EH (cell line): ENCODE measurements at places on chromosomes 13 and 19.

DNA sequence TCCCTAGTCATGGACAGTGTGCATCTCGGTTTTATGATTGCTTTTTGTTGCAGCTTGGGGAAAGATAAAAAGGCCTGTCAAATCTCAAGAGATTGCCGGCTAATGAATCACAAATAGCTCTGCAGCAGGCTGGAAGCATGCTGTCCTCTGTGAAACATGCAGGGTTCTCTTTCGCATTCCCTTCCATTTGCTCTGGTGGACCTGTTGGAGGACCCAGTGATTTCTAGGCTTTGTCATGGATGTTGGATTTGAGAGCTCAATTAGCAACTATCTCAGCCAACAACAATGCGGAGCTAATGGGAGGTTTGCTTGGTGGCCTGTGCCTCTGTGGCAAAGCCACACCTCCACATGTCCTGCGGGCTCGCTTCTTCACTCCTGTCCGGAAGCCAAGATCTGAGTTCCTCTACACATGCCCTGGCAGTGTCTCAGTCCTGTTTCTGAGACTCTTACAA, 418.1 kb upstream of the ARGLU1 start:
- peak; percentile 65 for DNase-seq

DNA sequence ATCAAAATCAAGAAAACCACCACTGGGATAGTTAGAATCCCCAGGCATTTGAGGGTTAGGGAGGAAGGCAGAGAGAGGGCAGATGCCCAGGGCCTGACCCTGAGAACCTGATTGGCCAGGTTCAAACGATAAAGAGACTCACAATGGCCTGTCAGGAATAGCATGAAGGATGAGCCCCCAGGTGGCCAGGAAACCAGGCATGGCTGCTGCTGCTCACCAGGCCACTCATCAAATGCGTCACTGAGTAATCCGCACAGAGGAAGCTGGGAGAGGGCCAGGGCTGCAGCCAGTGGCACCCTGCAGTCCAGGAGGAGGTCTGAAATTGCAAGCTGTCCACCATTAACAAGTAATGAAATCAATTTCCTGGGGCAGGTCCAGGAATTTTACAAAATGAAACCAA, 111.3 kb downstream of the KATNAL1 start:
- DNase-seq = peak; percentile 20

- DNase-seq = peak; percentile 1
Observed at GRCh38 chr19:6947745-6948144, 60.4 kb downstream of the ADGRE1 start.

DNA sequence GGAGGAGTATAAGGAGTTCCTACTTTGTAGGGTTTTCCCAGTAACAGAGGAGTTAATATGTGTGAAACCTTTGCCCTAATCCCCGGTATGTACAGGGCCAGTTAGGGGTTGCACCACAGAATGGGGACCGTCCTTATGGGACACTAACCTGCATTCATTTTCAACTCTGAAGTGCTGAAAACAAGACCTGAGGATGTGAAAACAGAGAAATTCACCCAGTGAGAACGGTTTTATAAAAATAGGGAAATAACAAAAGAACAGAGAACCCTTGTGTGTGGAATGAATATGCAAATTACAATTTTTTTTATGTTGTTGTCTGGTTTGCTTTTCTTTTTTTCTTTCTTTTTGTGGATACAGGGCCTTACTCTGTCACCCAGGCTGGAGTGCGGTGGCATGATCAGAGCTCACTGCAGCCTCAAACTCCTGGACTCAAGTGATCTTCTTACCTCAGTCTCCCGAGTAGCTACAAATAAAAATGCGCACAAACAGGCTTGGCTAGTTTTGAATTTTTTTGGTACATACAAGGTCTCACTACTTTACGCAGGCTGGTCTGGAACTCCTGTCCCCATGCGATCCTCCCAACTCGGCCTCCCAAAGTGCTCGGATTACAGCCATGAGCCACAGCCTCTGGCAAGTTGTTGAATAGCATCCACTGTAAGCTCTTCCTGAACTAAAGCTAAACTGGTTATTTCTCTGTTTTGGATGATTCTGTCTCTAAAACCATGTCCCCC, 10.6 kb downstream of the CLC start:
- no peak for DNase-seq

- DNase-seq = no peak
Observed at GRCh38 chr13:99053636-99054233, 75.9 kb upstream of the DOCK9 start.

DNA sequence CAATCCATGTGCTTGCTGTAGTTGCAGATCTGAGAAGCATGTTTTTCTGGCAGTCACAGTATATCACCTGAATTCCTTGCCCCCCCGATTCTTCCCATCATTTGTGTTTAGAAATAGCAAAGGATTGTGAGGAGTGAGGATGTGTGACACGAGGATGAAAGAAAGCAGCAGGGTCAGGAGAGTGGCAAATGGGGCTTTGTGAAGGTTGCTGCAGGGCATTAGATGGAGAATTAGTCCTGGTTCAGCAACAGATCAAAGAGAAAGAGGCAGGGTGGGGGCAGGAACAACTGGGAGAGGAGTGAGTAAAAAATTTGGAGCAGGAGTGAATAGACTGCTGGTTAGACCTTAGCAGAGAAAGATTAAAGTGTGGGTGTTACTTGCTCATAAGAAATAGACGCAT, 47.7 kb upstream of the TNFSF11 start:
- DNase-seq = no peak

- no peak for DNase-seq
Observed at GRCh38 chr19:55220525-55220924, 8.0 kb downstream of the TMEM86B start.

- DNase-seq = peak; percentile 77
Observed at GRCh38 chr13:94351292-94351990, 128.0 kb downstream of the DCT start.

GRCh38 chr19:497491-497868, 1.2 kb downstream of the MADCAM1 start:
- DNase-seq = no peak

DNA sequence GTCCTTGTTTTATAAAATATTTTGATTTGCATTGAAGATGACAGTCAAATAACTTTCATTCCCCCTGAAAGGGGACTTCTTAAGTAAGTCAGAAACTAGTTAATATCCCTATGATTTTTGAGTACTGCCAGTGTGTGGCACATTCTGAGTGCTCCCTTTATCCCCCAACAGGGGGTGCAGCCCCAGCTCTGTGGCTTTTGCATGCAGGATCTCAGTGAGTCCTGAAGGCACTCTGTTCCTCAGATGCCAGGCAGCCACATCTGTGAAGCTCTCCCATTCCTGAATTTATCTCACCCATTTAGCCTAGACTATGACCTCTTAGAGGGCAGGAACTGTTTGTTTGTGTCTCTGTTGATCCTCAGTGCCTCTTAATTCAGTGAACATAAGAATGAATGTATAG, 123.1 kb downstream of the CDK8 start:
- peak; percentile 33 for DNase-seq

DNA sequence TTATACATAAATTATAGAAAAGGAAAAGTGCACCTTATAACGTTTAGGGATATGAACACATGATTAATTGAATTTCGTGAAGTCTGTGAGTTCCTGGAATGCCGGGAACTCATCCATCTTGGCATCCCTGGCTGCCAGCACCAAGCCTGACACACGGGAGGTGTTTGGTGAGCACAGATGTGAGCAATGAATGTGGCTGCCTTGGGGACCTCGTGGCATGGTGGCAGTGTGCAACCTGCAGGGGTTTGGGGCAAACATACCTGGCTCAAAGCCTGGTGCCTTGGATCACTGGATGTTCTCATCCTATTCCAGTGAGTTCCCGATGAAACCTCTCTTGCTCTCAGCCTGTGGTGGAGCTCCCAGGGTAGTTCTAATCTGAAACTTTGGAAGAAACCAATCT, 10.4 kb upstream of the MAP2K2 start:
- DNase-seq = peak; percentile 22
